ENCODE measurements at places on chromosomes 2 and 18.

DNA sequence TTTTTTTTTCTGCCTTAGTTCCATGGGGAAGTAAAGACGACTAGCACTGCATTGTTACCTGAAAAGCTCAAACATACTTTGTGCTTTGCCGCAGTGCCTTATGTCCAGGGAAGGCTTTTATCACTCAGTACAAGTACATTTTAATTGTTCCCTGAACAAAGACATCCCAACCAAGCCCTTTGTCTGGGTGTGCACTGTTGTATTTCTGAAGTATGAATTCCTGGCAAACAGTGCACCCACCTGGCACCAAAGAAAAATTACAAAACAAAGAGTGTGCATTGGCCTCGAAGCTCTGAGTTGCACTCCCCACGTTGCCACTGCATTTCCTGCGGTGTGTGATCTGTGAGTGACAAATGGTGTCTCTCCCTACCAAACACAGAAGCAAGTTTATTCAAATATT lies 858.5 kb upstream of the PIK3C3 start:
- no peak for DNase-seq

DNA sequence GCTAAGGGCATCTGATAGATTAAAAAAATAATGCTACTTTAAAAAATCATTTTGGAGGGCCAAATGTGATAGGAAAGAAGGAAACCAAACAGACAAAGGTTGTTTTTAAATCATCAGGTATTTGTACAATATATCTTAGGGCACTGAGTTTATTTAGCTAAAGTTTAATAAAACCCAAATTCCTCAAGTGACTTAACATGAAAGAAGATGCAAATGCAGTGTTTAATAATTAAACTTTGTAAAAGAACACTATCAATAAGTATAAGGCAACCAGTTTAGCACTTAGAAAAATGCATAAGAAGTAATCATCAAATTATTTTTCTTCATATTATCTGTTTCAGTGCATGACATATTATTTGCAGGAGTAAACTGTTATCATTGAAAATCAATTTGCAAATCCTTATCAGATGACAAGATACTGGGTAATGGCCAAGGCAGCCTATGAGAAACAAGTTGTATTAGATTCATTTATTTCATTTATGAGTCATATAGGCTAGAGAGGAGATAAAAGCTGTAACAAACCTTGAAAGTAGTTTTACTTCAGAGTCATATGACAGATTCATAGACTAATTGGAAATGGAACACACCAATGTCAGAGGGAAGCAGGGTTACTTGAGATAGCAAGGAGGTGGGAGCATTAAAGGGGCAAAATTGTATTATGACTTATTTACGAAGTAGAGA lies 165.5 kb downstream of the GCA start:
- no peak for DNase-seq

- no peak for DNase-seq
Observed at GRCh38 chr2:44766777-44767176, 174.7 kb upstream of the SIX3 start.

DNA sequence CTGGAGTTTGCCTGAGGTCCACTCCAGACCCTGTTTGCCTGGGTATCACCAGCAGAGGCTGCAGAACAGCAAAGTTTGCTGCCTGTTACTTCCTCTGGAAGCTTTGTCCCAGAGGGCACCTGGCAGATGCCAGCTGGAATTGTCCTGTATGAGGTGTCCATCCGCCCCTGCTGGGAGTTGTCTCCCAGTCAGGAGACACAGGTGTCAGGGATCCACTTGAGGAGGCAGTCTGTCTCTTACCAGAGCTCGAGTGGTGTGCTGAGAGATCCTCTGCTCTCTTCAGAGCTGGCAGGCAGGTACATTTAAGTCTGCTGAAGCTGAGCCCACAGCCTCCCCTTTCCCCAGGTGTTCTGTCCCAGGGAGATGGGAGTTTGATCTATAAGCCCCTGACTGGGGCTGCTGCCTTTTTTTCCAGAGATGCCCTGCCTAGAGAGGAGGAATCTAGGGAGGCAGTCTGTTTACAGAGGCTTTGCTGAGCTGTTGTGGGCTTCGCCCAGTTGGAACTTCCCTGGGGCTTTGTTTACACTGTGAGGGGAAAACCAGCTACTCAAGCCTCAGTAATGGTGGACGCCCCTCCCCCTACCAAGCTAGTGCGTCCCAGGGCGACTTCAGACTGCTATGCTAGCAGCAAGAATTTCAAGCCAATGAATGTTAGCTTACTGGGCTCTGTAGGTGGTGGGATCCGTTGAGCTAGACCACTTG lies 34.7 kb downstream of the TFPI start:
- DNase-seq: no peak

DNA sequence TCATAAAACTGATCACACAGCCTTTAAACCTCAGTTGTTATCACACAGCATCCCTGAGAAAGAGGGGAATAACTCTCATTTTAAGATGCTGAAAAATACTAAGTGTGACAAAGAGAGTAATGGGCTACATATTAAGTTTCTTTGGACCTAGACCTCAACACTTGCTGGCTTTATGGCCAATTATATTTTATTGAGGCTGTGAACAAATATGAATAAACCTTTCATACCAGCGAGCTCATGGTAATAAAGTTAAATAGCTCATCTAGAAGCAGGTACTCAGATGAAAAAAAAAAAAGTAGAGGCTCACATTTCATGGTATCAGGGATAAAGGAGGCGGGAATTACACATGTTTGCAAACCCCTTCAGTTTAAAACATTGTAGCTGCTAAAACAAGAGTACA lies 75.7 kb downstream of the DOCK10 start:
- no peak for DNase-seq

DNA sequence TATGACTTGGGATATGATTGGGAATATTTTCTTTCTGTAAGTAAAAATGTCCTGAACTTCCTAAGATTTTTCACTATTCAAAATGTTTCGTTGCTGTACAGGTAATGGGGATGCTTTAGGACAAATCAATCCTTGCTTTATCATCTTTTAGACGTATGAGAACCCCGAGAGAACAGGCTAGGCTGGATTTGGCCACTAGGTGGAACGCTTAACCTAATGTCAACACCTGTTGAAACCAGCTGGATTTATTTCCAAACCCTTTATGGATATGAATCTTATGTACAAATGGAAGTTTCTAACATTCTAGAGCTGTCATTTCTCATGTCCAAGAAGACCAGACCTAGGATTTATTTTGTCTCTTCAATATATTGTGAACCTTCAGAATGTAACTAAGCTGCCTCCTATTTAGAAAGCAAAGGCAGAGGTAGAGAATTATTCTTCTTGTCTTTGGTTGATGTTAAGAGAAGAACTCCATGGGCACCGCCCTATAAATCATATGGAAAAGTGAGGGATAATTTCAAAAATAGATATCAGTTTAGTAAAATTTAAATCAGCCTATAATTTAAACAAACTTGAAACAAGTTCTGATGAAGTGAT lies 96.7 kb downstream of the PMAIP1 start:
- no peak for DNase-seq

GRCh38 chr2:233140978-233141377 lies 80.8 kb downstream of the INPP5D start:
- no peak for DNase-seq

DNA sequence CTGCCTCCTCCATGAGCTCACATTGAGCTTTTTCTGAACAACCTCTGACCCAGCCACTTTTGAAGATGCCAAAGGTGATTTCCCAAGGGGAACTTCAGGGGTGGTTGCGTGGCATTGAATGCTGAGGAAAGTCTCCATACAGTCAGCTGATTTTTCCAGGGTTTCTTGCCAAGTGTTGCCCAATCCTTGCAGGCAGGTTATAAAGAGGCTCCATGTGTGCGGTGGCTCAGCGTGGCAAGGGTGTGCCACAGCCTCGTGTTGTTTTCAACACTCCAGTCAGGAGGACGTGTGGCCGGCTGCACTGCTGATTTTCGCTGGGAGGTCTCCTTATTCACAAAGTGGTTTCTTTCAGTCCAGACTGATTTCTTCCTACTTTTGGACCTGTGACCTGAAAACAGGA lies 81.4 kb upstream of the GATA6 start:
- no peak for DNase-seq

DNA sequence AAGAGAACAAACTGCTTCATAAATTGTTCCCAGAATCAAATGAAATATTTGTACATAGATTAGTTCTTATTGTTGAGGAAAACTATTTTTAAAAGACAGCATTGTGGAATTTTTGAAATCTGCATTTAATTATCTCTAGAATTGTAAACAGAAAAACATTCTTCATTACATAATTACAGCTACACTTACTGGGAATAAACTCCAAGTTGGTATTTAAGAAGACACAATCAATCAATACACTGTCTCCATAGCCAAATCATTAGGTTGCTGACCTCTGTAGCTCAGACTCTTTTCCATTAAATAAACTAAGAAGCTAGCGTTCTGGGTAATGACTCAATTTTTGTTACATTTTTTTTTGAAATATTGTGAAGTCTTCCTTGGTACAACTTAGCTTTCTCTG lies 70.2 kb upstream of the PIEZO2 start:
- DNase-seq: no peak

- peak; percentile 95 for DNase-seq
Observed at GRCh38 chr2:109613922-109614714, at the start of the genes SEPTIN10 and SOWAHC. Gene SEPTIN10 (minus strand): TSS chr2:109613966. CDS start chr2:109613827, 139 bp downstream. Gene SOWAHC (plus strand): TSS chr2:109614364. CDS start chr2:109614490, 126 bp downstream.

GRCh38 chr18:30971338-30971956 lies 71.1 kb downstream of the DSC3 start:
- DNase-seq: no peak

DNA sequence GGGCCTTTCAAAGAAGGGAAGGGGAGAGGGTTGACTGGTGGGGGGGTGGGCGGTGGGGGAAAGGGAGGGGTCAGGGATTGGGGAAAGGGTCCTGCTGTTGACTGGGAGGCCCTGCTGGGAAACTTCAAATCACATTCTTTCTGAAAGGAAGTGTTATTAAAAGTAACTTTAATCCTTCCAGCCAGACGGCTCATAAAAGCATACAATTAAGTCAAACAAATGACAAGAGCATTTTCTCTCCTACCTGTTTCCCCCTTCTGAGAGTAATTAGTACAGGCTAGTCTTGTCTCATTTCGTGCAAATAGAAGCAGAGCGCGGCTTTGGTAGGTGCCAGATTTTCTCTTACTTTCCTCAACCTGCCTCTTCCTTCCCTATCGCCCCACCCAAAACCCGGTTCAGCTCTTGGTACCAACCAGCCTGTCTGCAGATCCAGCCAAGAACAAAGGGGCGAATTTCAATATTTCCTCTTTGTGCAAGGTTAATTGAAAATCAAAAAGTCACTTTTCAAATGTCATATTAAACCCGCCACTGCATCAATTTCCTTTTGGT lies 2112.6 kb upstream of the PIK3C3 start:
- DNase-seq: no peak

DNA sequence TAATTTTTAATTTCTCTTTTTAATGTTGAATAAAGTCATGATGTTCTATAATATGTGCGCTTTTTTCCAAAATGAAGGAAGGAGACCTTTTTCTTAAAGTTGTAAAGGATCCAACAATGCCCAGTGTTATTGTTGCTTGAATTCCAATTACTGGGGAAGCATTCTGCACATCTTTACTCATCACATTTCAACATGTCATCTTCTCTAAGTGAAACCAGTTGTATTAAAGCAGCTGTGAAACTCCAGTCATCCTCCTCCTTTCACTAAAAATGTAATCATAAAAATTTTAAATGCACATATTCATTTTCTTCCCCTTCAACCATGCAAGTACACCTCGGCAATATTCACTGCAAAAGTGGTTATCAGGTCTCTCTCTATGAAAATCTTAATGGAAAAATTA lies 722.7 kb downstream of the TSN start:
- no peak for DNase-seq

- no peak for DNase-seq
Observed at GRCh38 chr2:170690640-170691039, 24.5 kb upstream of the SP5 start.

GRCh38 chr2:186968277-186968676 lies 119.3 kb upstream of the ZSWIM2 start:
- DNase-seq: no peak

GRCh38 chr2:231691251-231691772 lies 17.0 kb upstream of the PTMA start:
- DNase-seq: no peak

GRCh38 chr2:157459486-157459885 lies 15.6 kb upstream of the CYTIP start:
- no peak for DNase-seq

DNA sequence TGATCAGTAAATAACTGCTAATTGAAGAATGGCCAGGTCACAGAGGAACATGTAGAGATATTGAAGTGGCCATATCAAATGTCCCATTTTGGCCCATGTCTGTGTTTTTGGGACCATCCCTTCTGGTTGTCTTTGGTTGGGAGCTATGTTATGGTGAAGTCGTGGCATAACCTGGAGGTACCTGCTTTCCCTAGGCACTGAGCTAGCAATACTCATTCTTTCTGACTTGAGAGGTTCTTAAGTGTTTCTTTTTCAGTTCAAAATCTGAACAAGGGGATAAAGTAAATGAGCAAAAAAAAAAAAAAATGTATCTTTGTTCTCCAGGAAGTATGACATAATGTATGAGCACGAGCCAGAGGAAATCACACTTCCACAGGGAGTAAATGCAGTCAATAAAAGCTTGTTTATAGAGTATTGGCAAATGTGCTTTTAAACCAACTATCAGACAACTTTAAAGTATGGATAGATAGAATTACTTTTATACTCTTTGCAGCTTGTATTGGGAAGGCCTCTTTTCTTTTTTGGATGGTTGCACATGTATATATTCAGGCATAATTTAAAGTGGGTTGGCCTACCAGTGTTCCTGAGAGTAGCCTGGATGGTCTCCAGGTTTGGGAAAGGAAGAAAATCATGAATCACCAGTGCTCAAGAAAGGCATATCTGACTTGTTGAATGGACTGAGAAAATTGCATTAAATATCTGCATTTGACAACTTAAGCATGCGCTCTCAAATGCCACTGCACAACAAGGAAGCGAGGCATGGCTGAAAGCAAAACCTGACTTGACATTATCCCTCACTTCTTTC lies 125.0 kb downstream of the SPHKAP start:
- no peak for DNase-seq

GRCh38 chr2:174184915-174185314 lies 63.4 kb downstream of the OLA1 start:
- DNase-seq: no peak

GRCh38 chr2:113183264-113183663 lies 9.5 kb downstream of the PSD4 start:
- DNase-seq: no peak

GRCh38 chr2:223815884-223816570 lies 21.4 kb downstream of the AP1S3 start:
- DNase-seq: no peak

- DNase-seq: no peak
Observed at GRCh38 chr18:44850001-44850400, 169.3 kb downstream of the SETBP1 start.

GRCh38 chr2:12852135-12852534 lies 135.4 kb downstream of the TRIB2 start:
- DNase-seq: no peak

GRCh38 chr2:189037518-189037917 lies 63.3 kb downstream of the COL3A1 start:
- DNase-seq: no peak

- no peak for DNase-seq
Observed at GRCh38 chr2:120902592-120902991, 166.9 kb downstream of the GLI2 start.

- no peak for DNase-seq
Observed at GRCh38 chr2:9663008-9663879, 32.4 kb upstream of the YWHAQ start.

- no peak for DNase-seq
Observed at GRCh38 chr2:85596026-85596333, 435 bp downstream of the RNF181 start.

- DNase-seq: no peak
Observed at GRCh38 chr18:70276416-70277191, 12.2 kb upstream of the SOCS6 start.

Measured in AG04449 (cell line).